ENCODE measurements at places on chromosomes 2 and 18. TPM values are rescaled to one million over a fixed set of nuclear protein-coding genes. Genes with fewer than 3 reads are reported as not detected.

GRCh38 chr2:96874198-96874831 lies 4.4 kb upstream of the SEMA4C start:
- no peak for DNase-seq
- H3K27ac ChIP-seq: peak overlapping the region; percentile 28

- no peak overlapping the region for H3K27ac ChIP-seq
- no peaks in the 10 kb centered on the region for H3K36me3 ChIP-seq
- no peak for DNase-seq
- H3K4me3 ChIP-seq: no peak overlapping the region
Measured at GRCh38 chr2:42796427-42797248, 4.3 kb upstream of the HAAO start.

DNA sequence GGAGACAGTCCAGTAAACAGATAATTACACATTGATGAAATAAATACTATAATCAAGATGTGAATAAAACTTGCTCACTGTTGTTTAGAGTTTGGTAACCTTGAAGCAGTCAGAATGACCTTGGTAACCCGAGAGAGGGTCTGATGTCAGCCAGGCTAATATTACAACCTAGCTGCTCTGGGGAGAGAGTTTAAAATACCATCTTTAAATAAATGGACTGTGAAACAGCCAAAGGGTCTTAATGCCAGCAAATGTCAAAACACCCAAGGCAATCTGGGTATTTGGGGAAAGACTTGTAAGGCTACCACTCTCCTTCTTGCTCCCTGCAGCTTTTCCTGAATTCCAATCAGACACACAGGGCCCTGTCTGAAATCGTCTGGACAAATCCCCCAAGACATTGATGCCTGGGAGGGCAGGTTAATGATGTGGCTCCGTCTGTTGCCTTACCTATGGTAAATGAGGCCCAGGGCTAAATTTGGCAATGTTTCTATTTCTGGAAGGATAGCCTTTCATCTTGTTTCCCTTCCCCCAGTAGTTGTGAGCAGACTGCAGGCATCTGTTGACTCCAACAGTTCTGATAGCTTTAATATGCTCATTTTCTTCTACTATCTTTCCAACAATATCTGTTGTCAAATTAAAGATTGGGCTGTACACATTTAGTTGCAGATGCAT lies 43.0 kb upstream of the ITGB6 start:
- H3K4me1 ChIP-seq: peaks cover 48% of the 10 kb centered on the region
- H3K4me3 ChIP-seq: no peak overlapping the region
- no peak overlapping the region for H3K27ac ChIP-seq
- no peaks in the 10 kb centered on the region for H3K27me3 ChIP-seq
- no peaks in the 10 kb centered on the region for H3K36me3 ChIP-seq

The TEKT4 gene
- total RNA-seq: not detected

- H3K27me3 ChIP-seq: no peaks in the 10 kb centered on the region
- H3K36me3 ChIP-seq: no peaks in the 10 kb centered on the region
- no peak overlapping the region for H3K4me3 ChIP-seq
- no peak for DNase-seq
- H3K4me1 ChIP-seq: no peaks in the 10 kb centered on the region
- H3K27ac ChIP-seq: no peak overlapping the region
Measured at GRCh38 chr2:227889336-227889735, 17.9 kb downstream of the DAW1 start.
